ENCODE measurements at places on chromosomes 12 and 14.

DNA sequence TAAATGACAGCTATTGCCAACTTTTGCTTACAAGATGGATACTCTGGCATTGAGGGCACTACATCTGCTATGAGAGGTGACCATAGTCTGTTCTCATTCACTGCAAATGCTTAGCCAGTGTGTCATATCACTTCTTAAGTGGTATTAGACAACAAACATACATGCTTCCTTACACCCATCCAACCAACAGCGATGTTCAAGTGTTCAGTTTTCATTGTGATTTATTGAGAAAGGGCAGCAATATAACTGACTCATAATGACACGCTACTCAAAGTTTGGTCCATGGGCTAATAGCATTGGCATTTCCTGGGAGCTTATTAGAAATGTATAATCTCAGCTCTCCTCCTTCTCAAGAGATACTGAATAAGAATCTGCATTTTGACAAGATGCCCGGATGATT, 181.7 kb downstream of the NPAS3 start:
- no peak for DNase-seq

GRCh38 chr14:42629553-42629952, 1022.9 kb downstream of the LRFN5 start:
- no peak for DNase-seq

- no peak for DNase-seq
These were observed 1.8 kb downstream of the SRRM4 start for GRCh38 chr12:118982984-118983761.

DNA sequence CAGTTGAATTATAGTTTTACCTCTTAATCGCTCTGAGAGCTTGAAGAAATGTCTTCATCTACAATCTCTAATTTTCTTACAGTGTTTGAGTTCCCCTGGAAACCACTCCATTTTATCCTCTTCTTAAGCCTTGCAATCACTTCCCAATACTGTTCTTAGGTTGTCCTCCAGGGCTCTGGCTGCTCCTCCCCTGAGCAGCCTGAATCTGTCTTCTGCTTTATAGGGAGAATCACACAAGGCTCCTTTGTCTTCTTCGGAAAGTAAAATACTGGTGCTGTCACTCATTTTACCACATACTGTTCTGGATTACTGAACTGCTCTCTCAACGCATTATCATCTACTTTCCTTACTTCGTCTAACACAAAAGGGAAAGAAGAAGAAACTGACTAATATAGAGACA, 133.7 kb downstream of the MDGA2 start:
- DNase-seq: no peak

DNA sequence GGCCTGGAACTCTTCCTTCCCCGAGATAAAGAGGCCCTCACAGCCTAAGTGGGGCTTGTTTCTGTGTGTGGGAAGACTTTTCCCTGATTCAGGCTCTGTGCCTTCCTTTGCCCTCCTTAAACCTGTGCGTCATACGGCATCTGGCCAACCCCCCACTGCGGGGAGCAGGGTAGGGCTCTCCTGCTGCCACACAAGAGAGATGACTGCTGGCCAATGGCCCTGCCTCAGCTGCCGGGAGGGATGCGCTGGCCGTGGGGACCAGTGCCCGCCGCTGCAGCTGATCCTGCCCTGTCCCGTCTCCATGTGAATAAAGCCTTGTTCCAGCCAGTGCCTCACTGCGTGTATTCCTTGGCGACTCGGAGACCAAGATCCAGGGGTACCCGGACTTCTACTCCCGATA, 42.5 kb upstream of the BEGAIN start:
- no peak for DNase-seq

- DNase-seq: no peak
These were observed 190.2 kb downstream of the FSCB start for GRCh38 chr14:44316647-44317440.

DNA sequence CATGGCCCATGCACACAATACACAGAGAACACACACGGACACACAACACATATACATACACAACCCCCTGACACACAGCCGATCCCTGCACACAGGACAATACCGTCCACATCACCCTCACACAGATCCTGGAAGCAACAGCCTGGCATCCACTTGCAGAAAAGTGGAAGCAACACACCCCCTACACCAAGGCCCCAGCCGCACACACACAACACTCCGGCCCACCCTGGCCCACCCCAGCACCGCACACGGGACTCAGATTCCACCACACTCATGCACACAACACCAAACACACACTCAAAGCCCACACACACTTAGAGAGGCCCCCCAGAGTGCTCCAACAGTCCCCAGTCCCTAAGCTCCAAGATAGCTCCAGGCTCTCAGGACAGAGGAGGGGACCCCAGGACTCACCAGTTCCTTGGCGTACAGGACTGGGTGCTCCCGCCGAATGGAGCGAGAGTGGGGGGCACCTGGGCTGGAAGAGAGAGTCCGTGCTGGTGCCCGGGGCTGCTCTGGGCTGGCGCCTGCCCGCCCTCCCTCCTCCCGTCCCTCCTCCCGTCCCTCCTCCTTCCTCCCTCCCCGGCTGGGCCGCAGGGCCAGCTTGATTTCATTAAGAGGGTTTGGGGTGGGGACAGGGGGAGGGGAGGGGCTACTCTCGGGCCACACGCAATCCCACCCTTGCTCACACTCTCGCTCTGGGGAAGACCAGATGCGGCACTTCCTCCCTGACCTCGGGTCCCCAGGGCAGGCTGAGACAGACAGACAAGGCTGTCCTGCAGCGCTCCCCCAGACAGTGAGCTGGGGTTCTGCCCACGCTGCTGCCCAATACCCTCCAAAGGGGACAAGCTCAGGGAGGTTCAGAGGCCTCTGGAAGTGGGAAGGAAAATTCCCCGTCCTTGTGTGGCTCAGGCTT, at the start of gene TMEM119:
TSS of gene TMEM119 (minus strand) at position 526 of the 913 bp plus-strand sequence. CDS start 5,701 bp downstream, outside the sequence.
- no peak for DNase-seq

- DNase-seq: no peak
These were observed 383.6 kb downstream of the BCAT1 start for GRCh38 chr12:24565300-24565699.

- DNase-seq: no peak
These were observed 253.7 kb downstream of the SLC6A15 start for GRCh38 chr12:84658877-84659276.

DNA sequence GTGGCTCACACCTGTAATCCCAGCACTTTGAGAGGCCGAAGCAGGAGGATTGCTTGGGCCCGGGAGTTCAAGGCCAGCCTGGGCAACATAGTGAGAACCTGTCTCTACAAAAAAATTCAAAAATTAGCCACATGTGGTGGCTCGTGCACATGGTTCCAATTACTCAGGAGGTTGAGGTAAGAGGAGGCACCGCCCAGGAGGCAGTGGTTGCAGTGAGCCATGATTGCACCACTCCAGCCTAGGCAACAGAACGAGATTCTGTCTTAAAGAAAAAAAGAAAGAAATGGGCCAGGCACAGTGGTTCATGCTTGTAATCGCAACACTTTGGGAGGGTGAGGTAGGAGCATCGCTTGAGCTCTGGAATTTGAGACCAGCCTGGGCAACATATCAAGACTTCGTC, 33.5 kb downstream of the MAP1LC3B2 start:
- no peak for DNase-seq

- no peak for DNase-seq
These were observed 123.4 kb downstream of the SLC5A8 start for GRCh38 chr12:101086490-101087135.

- DNase-seq: peak; percentile 10
These were observed 47.3 kb upstream of the PAWR start for GRCh38 chr12:79737875-79738718.

DNA sequence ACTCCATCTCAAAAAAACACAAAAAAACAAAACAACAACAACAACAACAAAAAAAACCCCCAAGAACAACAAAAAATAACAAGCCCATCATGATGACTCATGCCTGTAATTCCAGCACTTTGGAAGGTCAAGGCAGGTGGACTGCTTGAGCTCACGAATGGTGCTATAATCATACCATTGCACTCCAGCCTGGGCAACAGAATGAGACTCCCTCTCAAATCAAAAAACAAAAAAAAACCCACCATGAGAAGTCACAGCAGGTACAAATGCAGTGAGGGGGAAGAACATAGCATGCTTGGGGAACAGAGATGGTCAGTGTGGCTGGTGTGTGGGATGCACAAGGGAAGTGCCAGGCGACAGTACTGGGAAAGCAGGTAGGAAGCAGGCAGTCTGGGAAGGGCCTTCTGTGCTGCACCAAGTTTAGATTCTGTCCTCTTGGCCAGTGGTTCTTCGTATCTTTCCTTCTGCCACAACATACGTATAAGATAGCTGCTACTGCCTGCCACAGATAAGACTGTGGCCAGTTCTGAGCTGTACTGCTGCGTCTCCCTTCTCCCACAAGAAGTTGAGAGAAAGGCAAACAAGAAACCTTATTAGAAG, 28.0 kb downstream of the ATG14 start:
- no peak for DNase-seq

DNA sequence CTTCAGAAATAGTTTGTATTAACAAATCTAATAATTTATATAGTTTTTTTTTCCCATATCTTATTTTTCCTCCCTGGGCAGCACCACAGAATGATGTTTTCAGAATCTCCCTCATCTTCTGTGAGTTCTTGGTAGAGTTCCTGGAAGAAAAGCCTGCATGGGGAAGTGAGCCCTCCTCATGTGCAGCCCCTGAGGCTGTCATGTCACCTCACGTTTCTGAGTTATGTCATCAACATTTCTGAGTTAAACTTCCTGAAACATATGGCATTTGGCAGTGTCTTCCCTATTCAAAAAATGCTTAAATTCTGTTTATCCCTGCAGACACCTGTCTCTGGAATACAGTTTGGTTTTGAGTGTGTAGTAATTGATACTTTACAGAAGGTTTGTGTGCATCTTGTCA, 979.0 kb downstream of the TMEM121 start:
- no peak for DNase-seq

DNA sequence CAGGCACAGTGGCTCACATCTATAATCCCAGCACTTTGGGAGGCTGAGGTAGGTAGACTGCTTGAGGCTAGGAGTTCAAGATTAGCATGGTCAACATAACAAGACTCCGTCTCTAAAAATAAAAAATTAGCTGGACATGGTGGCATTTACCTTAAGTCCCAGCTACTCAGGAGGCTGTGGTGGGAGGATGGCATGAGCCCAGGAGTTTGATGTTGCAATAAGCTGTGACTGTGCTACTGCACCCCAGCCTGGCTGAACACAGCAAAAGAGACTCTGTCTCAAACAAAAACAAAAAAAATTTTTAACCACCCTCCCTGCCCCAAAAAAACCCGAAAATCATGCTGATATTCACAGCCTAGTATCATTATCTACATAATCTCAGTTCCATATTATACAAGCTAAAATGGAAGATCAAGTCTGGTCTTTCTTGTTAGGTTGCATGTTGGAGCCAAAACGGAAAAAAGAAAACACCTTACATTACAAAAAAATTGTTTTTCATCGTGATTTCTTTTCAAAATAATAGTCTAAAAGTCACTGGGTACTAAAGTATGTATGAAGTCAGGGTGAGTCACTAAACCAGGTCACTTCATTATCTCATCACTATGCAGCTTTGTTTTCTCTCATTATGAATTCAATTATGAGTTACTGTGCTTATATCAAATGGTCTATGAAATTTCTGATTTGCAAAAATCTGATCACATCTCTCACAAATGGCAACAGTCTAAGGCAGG, 13.8 kb downstream of the GXYLT1 start:
- DNase-seq: no peak

GRCh38 chr14:23209651-23210423, 26.4 kb upstream of the SLC7A8 start:
- no peak for DNase-seq

DNA sequence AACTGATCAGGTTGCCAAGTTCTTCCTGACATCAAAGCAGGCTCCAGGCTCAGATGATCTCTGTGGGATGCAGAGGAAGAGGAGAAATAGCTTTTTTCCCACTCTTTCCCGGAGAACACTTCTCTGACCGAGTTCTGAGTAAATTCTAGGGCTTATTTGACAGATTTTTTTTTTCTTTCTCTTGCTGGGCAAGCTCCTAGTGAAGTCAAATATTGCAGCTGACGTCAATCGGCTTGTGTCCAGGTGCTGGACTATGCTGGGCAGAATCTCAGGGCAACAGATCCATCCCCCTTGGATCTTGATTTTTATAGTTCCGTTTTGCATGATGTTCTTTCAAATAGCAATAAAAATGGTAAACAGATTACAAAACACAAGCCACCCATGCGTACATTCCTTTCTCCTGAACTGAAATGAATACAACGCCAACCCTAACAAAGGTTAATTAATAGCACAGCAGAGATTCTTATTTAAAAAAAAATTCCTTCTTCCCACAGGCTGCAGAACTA, 182.2 kb downstream of the NOVA1 start:
- no peak for DNase-seq

DNA sequence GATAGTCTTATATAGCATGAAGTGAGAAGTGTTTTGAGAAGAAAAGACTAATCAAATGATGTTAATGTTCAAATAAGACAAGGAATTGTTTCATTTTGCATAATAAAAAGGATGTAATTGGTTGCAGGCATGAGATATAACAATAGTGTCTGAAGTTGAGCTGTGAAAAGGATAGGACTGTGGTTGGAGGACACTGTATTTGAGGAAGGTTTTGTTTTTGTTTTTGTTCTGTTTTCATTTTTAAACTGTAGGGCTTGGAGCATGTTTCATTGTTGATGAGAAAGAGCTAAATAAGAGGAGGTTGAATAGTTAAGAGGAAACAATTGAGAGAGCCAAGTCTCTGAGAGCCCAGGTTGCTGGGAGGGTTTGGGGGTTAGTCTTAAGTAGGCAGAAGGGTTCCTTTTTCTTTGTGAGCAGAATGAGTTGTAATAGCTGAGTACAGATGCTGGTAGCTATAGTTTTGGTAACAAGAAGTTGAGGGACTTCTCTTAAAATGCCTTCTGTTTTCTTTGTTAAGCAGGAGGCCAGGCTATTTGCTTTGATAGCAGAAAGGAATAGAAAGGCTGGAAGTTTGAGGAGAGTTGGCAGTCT, 58.4 kb downstream of the CCDC91 start:
- no peak for DNase-seq

DNA sequence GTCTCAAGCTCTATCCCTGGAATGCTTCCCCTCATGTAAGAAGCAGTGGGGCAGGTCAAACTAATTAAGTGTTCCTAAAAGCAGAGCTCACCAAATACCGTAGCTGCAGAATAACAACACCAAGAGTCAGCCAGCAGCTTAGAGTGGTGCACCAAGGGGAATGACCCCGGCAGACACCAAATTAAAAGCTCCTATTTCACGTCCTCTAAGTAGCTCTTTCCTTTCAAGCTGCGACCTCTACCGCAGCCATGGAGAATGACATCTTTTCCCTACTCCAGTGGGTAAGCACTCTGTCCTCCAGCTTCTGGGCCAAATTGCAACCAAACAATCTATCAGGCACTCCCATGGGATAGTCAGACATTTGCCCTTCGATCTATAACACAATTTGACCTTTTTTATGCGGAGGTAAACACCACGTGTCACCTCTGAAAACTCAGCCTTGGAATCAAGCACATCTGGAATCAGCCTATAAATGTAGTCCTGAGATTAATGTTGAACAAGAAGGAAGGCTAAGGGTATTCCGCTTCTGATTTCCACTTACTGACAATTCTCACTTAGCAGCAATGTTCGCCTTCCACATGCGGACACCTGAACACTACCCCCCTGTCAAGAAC, 67.6 kb upstream of the CDKN3 start:
- no peak for DNase-seq

DNA sequence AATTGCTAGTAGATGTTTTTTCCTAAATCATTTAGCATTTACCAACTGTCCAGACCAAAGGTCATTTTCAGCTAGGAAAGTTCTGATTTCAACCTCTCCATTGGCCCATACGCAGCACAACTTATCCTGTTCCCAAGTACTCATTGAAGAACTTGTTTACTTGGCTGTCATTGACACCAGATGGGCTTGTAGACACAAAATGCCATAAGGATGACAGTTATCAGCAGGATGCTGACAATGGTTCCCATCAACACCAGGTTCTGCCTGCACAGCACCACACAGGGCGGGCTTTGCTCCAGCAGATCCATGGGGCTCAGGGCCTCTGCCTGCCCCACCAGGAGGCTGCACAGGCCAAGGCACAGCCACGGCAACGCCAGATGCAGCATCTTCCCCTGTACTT, 36.5 kb upstream of the TMPRSS12 start:
- no peak for DNase-seq
